Heart right ventricle (tissue), 16 donors: ENCODE measurements at places on chromosomes 3 and 15. TPM values are rescaled to one million over a fixed set of nuclear protein-coding genes. Genes with fewer than 3 reads are reported as not detected.

- no peak for DNase-seq
Observed at GRCh38 chr3:24360957-24361356, 133.7 kb downstream of the THRB start.

DNA sequence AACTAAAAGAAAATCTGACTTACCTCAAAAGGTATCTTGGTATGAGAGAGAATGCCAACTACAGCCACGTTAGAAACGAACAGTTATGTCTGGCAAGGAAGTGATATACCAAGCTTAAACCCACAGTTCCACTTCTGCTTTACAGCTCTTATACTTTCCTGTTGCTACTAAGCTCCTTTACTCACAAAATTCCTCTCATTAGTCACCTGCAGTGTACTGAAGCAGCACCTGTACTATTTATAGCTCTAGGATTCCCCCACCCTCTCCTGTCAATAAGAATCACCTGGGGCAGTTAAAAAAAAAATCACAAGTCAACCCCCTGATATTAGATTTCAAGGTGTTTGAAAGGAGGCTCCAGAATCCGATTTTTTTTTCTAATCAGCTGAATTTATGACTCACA lies 2.9 kb upstream of the TMEM266 start:
- DNase-seq = no peak

Gene GOLGA8R
- 2.4 TPM for total RNA-seq

Gene LMAN1L
- 6.6 TPM for total RNA-seq
